ENCODE measurements at places on chromosomes 1 and 21.
A peak's percentile ranks its signal among the peaks of the same experiment; 100 is the strongest.

DNA sequence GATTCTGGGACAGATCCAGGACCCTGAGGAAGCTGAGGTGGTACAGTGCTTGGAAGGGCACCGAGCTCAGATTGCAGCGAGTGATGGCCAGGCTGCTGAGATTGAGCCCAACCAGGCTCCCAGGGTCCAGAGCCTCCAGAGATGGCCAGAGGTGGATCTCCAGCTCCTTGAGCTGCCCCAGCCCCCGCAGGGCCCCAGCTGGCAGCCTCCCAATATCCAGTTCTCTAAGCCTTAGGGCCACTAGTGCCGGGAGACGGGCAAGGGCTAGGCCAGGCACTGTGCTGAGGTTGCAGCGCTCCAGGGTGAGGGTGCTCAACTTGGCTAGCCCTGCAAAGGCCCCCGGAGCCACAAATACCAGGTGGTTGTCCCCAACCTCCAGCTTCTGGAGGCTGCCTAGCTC lies 3.4 kb downstream of the LINGO4 start:
- DNase-seq, result no peak

DNA sequence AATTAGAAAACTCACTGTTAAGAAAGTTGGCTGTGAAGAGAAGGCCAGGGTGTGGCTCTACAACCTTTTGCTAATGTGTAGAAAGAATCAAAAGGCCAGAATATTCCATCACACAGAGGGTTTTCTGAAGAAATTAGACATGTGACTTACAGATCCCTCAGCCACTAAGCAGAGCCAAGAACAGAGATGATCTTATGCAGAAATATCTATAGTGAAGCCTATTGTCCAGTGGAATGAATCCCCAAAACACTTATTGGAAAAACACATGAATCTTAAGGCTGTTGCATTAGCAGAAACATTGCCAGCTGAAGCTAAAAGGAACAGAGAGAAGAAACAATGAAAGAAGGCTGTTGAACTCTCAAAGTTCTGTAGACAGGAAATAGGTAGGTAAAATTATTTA lies 979.2 kb downstream of the MRPL39 start:
- no peak for DNase-seq

DNA sequence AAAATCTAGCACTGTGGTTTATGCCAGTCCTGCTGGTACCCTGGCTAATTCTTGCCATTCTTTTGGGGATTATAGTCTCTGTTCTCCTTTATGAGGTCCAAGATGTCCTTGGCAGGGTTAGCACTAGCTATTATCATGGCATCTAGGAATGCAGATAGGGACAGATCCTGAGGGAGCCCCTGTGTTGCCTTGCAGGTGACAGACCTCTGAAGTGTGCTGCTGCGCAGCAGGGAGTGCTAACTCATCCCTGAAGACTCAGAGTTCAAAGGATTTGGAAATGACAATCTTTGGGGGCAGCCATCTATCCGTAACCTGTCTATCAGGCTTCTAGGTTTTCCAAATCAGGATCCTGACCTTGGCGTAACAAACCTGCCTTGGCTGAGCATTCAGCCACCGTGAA lies 16.3 kb downstream of the ZFYVE9 start:
- DNase-seq, result peak; percentile 27

GRCh38 chr1:116130356-116130755 lies 19.2 kb downstream of the MAB21L3 start:
- no peak for DNase-seq

DNA sequence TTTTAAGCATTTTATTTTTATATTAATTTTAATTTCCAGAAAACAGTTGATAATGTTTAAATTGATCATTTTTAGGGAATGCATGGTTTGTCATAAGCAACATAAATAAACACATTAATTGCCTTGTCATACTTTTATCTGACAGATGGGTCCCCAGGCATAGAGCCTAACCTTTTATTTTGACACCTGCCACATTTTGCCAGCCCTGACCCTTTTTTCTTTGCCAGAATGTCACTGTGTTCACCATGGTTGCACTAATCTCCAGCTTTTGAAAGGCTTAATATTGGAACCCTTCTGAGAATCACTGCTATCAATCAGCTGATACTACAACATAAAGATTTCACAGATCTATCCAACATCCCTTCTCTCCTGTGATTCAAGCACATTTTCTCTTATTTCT lies 56.0 kb upstream of the DPYD start:
- no peak for DNase-seq

- DNase-seq, result no peak
These were observed 5.2 kb downstream of the PTAFR start for GRCh38 chr1:28171246-28171645.

- peak; percentile 4 for DNase-seq
These were observed 81.5 kb upstream of the LRIF1 start for GRCh38 chr1:111045033-111045722.

DNA sequence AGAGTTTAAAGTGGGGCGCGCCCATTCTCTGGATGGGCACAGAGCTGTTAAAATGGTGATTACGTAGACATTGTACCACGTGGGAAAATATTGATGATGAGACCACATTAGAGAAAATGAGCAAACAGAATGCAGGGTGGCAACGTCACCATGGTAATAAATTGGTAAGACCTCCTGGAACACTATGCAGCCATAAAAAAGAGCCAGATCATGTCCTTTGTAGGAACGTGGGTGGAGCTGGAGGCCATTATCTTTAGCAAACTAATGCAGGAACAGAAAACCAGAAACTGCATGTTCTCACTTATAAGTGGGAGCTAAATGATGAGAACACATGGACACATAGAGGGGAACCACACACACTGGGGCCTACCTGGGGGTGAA lies 53.5 kb upstream of the CLDN14 start:
- no peak for DNase-seq

GRCh38 chr1:157269656-157270375 lies 131.6 kb upstream of the ETV3 start:
- DNase-seq, result no peak

DNA sequence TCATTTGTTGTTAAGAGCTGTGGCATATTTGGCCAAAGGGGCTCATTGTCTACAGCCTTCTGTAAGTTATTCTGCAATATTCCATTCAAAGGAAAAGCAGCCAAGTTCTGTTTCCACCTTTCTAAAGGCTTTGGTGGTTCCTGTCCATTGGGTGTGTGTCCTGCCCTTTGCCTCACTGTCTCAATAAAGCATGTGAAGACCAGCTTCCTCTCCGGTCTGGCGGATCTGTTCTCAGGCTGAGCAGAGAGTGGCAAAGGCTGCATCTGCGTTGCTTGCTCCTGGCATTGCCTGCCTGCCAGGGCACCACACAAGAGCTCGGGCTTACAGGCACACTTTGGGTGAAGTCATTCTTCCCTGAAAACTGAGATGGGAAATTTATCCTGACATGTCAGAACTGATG lies 34.9 kb downstream of the ST6GALNAC3 start:
- DNase-seq, result no peak

- DNase-seq, result no peak
These were observed 178.9 kb downstream of the PDE4B start for GRCh38 chr1:65971547-65971946.

GRCh38 chr1:110240476-110241210 lies 30.5 kb downstream of the KCNC4 start:
- DNase-seq, result no peak

- DNase-seq, result no peak
These were observed 7.6 kb upstream of the ARHGEF10L start for GRCh38 chr1:17531682-17532487.

DNA sequence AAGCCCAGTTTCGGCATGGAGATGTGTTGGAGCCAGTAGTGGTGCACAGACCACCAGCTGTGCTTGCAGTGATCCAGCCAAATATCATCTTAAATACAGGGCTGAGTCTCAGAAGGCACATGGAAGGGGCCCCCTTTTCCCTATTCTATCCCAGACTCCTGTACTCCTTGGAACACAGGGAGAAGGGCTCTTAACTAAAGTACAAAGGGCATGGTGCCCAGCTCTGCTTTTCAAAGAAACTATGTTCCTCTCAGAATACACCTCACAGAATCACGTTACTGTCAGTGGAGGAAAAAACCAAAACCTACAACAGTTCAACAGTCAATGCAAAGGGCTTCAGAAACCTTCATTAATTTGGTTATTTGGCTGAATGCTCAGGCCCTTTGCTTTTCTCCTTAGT lies 180.6 kb upstream of the C1orf105 start:
- DNase-seq, result no peak

- no peak for DNase-seq
These were observed 10.2 kb downstream of the UAP1 start for GRCh38 chr1:162571696-162572095.

- no peak for DNase-seq
These were observed 62.6 kb downstream of the ROR1 start for GRCh38 chr1:63836374-63836773.

DNA sequence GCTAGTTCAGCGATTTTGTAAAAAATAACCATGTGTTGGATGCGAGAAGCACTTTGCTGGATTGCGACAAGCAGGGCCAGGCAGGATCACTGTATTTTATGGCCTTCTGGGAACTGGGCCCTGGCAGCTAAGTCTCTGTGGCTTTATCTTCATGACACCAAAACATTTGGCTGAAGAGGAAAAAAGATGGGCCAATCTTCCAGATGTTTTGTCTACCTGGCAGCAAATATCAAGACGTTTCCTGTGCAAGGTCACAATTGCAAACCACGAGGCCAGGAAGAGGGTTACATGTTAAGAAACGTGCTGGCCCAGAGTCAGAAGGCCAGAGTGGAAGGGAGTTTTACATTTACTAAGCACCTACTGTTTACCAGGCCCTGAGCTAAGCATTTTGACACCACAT lies 22.1 kb downstream of the GRIK3 start:
- no peak for DNase-seq

DNA sequence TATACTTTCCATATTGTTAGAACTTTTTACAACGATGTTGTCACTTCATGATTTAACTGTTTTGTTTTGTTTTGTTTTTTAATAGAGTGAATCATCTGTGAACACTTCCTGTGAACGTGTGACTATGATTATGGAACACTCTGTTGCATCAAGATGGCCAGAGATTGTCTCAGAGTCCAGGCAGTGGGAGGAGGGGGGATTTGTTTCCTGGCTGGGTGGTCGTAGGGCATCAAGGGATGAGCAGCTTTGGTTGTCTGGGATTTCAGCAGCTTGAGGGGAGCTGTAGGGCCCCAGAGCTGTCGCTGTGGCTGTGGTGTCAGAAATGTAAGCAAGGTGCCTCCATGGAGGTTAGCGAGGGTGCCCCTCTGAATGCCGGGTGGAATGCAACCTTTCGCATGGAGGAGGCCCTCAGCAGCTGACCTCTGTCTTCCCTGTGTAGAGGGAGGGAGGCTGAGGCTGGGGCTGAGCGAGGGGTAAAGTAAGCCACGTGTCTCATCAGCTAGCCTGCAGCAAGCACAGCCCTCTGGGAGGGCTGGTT lies 21.4 kb downstream of the NEK2 start:
- no peak for DNase-seq

DNA sequence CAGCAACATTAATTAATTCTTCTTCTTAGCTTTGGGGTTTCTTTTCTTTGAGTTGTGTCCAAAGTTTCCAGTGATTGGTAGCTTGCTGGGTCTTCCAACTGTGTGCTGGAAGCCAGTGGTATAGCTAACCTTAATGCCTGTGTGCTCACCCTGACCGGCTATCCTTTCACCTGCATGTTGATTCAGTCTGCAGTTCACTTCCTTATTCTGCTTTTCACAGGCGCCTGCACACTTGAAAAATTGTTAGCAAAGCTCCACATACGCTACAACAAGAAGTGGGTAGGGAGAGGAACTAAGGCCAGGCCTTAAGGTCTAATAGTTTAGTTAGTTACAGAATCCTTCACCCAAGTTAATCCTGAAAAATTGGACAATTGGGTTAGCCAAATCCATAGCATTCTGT lies 35.7 kb downstream of the NCF2 start:
- DNase-seq, result no peak

DNA sequence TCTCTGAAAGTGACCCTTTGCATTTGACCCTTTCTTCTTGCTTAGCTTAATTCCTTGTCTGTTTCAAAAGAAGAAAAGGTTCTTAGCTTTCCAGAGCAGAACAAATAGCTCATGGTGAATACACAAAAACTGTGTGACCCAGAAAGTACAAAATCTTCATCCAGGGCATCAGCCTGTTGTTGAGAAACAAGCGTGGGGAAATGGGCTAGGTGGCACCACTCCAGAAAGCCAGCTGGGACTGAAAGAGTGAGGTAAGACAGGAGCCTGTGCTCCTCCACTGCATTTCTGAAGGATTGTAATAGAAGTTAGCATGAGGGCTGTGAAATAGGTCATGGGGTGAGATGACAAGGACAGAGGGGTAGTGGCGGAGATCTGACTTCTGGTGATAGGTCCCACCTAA lies 45.8 kb downstream of the CYP2J2 start:
- no peak for DNase-seq

DNA sequence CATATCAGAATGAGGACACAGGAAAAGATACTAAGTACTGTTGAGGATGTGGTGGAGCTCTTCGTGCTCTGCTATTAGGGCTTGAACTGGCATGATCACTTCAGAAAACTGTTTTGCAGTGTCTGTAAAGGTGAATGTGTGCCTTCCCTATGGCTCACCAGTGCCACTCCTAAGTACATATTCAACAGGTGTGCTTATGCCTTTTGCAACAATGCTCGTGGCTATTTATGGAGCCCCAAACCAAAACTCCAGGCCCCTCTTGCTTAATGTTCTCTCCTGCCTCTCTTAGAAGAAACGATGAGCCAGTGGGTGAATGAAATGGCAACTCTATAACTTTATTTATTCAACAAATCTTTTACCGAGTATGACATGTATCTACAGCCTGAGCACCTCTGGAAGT lies 70.2 kb downstream of the TAS1R2 start:
- DNase-seq, result no peak

GRCh38 chr1:229248821-229249817 lies 21.8 kb upstream of the RAB4A start:
- DNase-seq, result peak; percentile 56

GRCh38 chr1:38814444-38814983 lies 45.1 kb downstream of the RRAGC start:
- DNase-seq, result peak; percentile 39

DNA sequence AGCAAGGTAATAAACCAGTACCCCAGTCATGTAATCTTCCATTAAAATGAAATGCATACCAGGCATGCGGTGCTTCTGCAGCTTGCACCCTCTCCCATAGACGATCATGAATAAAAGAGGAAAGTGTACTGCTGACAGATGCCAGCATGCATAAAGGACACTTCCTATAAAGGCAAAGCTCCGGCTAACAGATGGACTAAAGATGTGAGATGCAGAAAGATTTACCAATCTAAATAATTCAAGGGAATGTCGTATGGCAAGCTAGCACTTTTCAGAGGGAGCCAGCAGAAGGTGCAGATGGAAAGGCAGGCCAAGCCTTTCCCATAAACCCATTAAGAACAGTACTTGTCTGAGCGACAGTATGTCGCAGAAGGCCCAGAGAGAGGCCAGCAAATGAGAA lies 542.0 kb downstream of the NUF2 start:
- DNase-seq, result no peak

DNA sequence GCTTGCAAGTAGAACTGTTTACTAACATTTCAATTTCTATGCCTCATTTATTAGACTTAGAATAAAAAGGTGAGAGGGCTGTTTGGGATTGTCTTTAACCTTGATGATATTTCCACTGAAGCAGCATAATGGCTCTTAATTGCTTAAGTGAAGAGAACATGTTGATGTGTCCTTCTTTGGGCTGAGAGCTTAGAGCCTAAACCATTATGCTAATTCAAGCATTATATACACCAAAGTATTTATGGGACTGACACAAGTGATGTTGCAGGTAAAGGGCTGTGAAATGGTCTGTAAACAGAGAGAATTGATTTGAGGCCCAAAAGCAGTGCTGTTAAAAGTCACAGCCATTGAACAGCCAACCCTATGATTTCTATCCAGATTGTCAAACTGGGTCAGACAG lies 113.9 kb downstream of the ATG4C start:
- no peak for DNase-seq

All from trophoblast cell (in vitro differentiated cells and primary cell).